ENCODE measurements at places on chromosomes 4 and X.

GRCh38 chr4:120105472-120105871 is 38.8 kb upstream of the MAD2L1 start:
- no peak for DNase-seq

DNA sequence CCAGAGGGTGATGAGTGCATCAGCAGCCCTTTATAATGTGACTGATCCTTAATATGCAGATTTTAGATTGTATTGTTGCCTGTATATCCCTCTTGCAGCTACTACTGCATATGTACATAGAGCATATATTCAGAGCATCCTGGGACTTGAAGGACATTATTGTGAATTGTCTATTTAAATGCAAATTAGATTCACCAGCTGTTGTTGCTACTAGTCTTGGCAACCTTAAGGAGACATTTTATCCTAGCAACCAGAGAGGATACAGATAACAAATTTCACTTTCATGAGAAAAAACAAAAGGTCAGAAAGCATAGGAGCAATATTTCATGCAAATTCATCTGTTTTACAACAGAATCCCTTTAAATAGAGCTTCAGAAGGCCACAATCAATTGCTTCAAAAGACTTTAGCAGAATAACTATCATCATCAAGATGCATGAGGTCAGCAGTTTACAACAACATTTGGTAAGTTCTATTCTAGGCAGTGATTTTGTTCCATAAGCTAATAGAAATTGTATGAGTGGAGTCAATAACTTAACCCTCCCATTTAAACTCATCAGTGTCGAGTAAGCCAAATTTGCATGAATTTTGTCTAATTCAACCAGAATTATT is 148.6 kb downstream of the GC start:
- no peak for DNase-seq

GRCh38 chr4:103754844-103755243 is 35.1 kb upstream of the TACR3 start:
- DNase-seq, result no peak

DNA sequence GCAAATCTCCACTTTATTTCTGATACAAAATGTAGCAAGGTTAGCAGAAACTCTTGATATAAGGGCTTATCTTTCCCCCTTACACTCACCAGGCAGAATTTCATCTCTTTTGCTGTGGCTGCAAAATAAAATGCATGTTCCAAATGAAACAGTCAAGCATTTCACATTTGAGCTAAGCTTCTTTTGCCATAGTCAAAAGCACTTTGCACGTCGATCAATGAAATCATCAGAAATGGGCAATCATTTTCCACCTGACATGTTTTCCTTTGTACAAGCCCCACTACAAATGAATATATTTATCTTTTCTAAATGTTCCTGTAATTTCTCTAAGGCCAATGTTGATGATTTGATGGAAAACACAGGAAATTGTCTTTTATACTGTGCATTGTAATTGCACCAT is 178.4 kb downstream of the ANKRD50 start:
- no peak for DNase-seq

DNA sequence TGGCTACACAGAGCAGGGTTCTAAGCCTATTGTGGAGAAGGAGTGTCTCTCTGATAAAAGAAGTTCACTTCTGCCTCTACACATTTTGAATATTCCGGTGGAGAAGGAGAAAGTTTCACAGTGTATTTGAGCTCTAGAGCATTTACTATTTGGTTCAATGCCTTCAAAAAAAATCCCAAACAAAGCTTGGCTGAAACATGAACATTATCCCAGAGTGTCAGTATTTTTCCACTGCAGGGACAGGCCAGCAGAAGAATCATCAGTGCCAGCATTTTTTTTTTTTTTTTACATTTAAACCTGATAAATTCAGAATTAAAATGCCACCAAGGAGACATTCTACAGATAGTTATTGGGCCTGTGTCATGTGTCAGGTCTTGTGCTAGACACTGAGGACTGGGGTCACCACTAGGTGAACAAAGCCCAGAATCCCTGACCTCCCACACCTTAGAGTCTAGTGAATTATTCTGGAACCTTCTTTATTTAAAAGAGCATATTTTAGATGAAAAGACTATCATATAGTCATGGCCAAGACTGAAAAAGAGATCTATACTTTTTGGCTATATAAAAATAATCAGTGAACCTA is 48.0 kb upstream of the NAP1L5 start:
- no peak for DNase-seq

GRCh38 chrX:42955349-42955748 is 177.4 kb upstream of the PPP1R2C start:
- peak; percentile 41 for DNase-seq

DNA sequence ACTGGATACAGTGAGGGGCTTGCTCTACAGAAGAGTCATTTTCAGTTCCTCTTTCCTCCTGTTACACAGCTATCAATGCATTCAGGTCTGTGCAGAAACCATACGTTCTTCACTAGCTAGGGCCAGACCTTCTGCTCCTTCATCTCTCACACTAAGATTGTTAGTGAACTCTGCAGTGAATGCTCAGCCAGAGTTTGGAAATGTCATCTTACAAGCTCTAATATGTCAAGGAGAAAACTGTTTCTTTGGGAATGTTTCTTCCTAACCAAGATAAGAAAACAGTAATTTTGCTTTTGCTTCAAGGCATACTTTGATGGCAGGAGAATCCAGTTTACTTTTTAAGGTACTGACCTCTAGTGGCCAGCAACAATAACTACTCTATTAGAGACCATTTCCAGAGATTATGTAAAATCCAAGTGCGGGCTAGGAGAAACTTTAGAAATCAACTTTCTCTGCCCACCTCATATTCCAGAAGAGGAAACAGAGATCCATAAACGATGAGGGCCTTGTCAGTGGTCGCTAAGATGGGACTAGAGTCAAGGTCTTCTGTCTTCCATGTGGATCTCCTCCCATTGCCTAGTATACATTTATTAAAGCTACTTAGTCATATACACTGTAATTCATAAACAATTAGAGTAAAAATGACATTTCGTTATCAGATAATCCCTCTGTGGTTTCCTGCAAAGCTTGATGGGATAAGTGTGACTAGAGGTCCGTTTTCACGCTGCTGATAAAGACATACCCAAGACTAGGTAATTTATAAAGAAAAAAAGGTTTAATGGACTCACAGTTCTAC is 12.1 kb upstream of the CC2D2A start:
- peak; percentile 73 for DNase-seq

GRCh38 chrX:123093792-123094191 is 90.3 kb upstream of the GRIA3 start:
- DNase-seq, result no peak

Measured in naive B cell (primary cell).